ENCODE measurements at places on chromosomes 2 and 18. TPM values are rescaled to one million over a fixed set of nuclear protein-coding genes. Genes with fewer than 3 reads are reported as not detected.

- DNase-seq: no peak
Observed at GRCh38 chr2:49237867-49238603, 83.7 kb upstream of the FSHR start.

- DNase-seq: no peak
Observed at GRCh38 chr2:230661072-230661957, 51.3 kb upstream of the CAB39 start.

- DNase-seq: no peak
Observed at GRCh38 chr2:118498943-118499342, 348.5 kb downstream of the EN1 start.

GRCh38 chr2:48328159-48328809 lies 201.7 kb upstream of the STON1 start:
- no peak for DNase-seq

DNA sequence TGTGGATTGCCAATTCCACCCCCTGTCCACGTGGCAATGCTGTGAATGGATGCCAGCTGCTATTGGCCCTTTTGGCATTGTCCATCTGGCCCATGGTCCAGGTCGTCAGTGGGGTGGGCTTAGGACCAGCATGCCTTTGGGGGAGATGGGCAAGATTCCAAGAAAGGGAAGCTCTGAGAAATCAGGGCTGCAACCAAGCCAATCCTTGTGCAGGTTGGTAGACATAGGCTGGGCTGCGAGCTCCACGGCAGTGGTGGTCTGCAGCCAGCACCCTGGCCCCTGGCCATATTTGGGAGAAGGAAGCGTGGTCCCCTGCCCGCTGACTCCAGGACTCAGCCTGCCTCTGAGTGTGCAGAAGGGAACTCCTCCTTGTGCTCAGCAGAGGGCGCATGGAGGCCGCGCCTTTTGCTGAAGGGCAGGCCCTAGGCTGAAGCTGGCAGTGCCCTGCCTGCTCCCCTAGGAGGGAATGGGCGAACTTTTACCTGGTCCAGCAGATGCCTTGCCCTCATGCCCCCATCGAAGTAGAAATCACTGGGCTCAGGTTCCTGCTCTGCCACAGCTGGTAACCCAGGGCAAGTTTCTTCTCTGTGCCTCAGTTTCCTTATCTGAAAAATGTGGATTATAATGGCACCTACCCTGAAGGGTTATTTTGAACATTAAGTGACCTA lies 5.4 kb downstream of the SPR start:
- DNase-seq: no peak

- DNase-seq: no peak
Observed at GRCh38 chr2:19538411-19538963, 180.1 kb upstream of the OSR1 start.

DNA sequence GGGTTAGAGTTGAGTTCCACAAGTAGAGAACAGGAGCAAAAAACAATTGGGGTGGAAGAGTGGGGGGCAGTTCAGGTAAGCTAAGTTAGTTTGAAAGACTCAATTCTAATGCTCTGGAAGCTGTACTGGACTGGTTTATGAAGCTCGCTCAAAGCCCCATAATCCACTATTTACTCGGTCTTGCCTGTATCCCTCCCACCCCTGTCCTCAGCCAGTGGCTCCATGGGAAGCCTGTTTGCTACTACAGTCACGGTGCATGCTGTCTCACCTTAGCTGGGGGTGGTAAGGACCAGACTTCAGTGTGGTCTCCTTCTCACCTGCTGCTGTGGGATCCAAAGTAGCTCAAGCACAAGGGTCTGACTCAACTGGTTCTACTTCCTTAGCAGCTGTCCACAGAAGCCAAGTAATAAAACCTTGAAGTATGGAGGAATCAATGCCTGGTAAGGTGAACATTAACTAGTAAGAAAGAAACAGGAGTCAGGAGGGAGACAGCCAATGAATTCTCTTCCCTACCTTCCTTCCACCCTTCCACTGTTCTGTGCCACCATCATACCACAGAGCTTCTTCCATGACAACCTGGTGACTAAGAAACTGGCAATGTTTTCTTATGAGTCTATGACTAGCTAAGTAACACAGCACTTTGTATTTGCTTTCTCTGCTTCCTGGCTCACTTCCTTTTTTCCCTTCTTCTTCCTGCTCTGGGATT lies 230.8 kb downstream of the SRBD1 start:
- DNase-seq: no peak

GRCh38 chr2:47917276-47917961 lies 11.1 kb upstream of the FBXO11 start:
- DNase-seq: no peak

DNA sequence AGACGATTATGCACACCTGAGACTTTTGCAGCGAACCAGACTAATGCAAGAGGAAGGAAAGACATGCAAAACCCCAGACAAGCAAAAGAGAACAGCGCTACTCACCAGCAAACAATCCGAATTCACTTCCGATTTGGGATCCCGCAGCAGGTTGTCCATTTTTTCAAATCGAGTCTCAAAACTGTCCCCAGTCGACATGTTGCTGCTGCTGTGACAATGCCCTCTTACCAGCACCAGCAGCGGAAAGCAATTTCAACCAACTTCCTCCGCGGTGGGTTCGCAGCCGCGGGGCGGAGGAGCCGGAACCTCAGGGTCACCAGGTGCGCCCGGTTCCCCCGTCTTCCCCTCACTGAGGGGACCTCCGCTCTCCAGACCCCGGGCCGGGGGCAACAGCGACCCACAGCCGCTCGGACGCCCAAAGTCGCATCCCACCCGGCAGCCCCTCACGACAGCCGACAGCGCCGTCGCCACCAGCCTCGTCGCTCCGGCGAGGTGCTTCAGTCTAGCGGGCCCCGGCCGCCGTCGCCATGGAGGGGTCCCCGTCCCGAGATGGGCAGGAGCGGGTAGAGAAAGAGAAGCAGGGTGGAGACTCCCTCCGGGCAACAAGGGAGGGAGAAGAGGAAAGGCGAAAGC lies 784 bp downstream of the ROCK1 start:
- peak; percentile 21 for DNase-seq

- DNase-seq: no peak
Observed at GRCh38 chr2:232327105-232328031, 51.2 kb upstream of the ALPP start.

DNA sequence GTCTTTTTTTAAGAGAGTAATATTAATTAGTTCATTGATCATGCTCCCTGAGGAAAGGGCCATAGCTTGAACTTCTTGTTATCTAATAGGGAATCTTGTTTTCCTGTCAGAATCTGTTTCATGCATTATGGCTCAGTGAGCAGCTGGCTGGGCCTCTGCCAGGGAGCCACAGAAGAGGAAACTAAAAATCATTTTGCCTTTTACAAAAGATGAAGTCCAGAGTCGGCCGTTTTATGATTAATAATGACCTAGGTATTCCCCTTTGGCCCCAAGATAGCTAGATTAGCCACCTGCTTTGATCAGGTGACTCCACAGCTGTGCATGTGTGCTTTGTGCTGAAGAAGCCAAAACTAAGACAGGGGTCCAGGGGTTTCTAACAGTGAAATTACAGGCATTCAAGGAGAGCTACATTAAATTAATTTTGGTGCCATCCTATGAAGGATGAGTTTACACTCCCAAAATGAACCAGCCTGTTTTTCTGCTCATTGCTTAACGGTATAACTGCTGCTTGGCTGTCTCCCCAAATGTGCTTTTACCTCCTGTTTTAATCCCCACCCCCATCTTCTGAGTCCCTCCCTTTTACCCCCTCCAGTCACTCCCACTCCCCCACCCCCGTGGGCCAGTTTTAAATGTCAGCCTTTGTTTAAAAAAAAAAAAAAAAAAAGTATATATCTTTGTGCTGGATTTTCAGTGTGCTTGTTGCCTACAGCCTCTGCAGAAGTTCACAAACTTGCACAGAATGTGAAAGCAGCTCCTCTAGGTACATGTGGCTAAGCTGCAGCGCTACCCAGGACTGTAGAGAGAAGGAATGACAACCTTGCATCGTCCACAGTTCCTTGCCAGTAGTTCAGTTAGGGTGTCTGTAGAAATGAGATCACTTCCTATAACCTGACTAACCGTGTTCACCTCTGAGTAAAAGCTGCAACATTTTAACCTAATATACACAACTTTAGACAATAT lies 93.1 kb downstream of the CABLES1 start:
- DNase-seq: no peak

GRCh38 chr2:190343089-190343535 lies 277 bp upstream of the INPP1 start:
- no peak for DNase-seq

DNA sequence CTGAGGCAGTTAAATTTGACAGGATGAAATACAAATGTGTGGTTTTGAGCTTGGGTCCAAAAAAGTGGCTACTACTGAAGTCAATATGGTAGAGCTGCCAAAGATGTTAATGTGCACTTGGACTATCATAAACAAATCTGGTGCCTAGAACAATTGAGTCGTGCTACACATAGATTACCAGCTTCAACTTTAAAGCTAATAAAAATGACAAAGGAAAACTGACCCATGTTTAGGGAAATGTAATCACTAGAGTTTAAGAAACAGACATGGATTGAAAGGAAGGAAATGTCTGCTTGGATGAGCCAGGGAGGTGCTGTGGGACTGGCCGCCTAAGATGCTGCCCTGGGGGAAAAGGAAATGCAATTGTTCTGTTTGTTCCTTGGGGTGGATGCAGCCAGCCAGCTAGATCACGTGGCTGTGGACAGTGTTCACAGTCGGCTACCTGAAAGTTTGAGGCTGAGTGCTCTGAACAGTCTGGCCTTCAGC lies 36.6 kb downstream of the CYB5A start:
- no peak for DNase-seq

- no peak for DNase-seq
Observed at GRCh38 chr2:19745318-19746136, 156.3 kb downstream of the TTC32 start.

GRCh38 chr2:211077216-211077767 lies 520.9 kb downstream of the CPS1 start:
- DNase-seq: no peak

DNA sequence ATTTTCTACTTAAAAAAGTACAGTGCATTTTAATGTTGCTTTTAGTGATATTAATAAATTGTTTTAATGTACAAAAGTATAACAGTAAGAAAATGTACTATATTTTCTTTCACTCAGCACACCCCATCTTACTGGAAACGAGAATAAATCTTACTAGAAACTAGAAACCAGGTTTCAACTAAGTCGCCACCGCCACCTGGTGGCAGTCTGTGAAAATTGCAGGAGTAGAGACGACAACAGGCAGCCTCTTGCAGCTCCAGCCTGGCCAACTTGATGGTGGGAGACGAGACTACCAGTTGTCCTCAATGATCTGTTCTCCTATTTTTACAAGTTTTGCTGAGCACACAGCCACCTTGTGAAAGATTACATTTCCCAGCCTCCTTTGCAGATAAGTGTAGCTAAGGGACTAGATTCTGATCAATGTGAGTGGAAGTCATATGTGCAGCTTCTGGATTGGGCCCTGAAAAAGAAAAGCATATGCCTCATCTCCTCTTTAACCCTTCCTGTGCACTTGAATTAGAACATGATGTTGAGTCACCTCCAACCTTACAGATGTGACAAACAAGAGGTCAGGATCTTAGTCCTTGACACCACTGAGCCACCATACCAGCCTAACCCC lies 8.7 kb downstream of the OTOF start:
- DNase-seq: no peak

- DNase-seq: no peak
Observed at GRCh38 chr2:127342101-127342500, 45.7 kb downstream of the MAP3K2 start.

DNA sequence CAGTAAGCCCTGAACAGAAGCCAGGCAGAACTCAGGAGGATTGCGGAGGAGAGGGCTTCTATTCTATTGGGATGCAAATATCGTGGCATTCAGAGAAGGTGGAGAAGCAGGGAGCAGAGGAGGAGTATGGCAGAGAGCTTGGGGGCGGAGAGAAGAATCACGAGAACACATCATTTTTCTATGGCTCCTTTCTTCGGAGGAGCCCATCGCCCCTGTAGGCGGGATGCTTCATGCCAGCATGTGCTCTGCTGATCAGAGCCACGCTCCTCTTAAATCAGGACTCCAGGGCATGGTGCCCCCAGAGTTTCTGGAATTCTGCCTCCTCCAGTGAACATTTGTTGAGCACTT lies 71.1 kb downstream of the CIB4 start:
- no peak for DNase-seq

TXNL1 gene
- polyA plus RNA-seq: 125 TPM

TUBA4B gene
- polyA plus RNA-seq: 4.3 TPM

EFHD1 gene
- polyA plus RNA-seq: 4.4 TPM

NDUFS1 gene
- 54.5 TPM for polyA plus RNA-seq

PARD6G gene
- polyA plus RNA-seq: 20.3 TPM

GALNT14 gene
- polyA plus RNA-seq: 5.6 TPM

ABCG5 gene
- 0.35 TPM for polyA plus RNA-seq

LIPG gene
- 22.9 TPM for polyA plus RNA-seq
